ENCODE measurements at places on chromosomes 2 and 18. TPM values are rescaled to one million over a fixed set of nuclear protein-coding genes. Genes with fewer than 3 reads are reported as not detected.

Gene GALNT13
- 9.1 TPM for total RNA-seq

Gene ACVR2A
- total RNA-seq: 3.6 TPM

Gene IRS1
- 13.6 TPM for total RNA-seq

Gene RIT2
- total RNA-seq: not detected

Gene IL36A
- not detected for total RNA-seq

Gene SLC14A1
- total RNA-seq: not detected

Gene ARHGAP28
- not detected for total RNA-seq

Gene TEX44
- total RNA-seq: not detected

Gene NCK2
- total RNA-seq: 24.8 TPM

Gene LPIN1
- total RNA-seq: 10.4 TPM

Gene EMILIN1
- total RNA-seq: 0.48 TPM

Gene FAHD2B
- 12.1 TPM for total RNA-seq

Gene CNTNAP5
- total RNA-seq: not detected
